Testis (tissue), 5 donors: ENCODE measurements at places on chromosomes 13 and 19. TPM values are rescaled to one million over a fixed set of nuclear protein-coding genes. Genes with fewer than 3 reads are reported as not detected.

DNA sequence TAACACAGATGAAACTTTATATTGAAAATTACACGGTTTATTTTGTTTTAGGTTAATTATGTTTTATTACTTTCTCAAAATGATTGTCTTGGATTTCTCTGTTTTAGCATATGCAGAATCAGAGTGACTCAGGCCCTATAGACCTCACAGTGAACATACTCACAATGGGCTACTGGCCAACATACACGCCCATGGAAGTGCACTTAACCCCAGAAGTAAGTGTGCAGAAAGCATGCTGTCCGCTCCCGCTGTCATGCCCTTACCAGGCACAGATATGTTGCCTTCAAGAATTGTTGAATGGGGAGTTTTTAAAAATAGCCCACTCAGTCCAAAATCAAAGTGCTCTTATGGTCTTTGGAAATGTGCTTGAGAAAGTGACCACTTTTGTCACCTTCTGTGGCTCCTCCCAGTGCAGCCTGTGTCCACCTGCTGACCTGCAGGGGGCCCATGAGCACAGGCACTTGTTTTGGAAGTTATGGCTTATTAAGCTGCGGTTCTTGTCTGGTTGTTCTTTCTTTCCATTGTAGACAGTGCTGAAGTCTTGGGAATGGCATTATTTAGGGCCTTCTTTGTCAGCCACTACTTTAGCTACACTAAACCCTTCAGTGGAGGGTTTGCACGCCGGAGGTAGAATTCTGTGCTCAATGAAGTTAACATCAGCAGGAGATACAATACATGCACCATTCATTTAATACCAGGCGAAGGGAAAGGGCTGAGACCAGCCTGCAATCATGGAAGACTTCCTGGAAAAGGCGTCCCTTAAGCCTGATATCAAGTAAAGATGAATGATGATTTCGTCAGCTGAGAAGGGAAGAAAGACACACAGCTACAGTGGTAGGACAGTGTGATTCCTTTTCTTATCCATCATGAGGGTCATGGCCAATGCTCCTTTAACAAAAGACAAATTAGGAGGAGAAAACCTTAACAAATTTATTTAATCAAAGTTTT lies 36.7 kb downstream of the CUL4A start:
- DNase-seq: no peak

DNA sequence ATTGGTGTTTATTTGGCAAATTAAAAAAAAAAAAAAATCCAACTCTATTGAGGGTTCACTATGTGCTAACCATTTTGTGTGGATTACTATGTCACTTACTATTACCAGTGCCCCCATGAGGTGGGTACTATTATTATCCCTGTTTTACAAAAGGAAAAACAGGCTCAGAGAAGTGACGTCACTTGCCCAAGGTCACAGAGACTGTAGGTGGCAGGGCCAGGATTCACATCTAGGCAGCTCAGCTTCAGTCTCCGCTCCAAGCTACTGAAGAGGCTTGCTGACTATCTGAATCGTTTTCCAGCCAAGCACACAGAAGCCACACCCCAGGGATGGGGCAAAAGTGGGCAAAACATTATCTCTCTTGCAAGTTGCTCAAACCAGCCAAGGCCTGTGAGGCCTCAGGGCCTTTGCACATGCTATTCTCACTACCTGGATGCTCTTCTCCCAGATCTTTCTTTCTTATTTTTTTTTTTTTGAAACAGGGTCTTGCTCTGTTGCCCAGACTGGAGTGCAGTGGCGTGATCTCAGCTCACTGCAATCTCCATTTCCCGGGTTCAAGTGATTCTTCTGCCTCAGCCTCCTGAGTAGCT lies 4.8 kb upstream of the ANGPTL8 start:
- no peak for DNase-seq

DNA sequence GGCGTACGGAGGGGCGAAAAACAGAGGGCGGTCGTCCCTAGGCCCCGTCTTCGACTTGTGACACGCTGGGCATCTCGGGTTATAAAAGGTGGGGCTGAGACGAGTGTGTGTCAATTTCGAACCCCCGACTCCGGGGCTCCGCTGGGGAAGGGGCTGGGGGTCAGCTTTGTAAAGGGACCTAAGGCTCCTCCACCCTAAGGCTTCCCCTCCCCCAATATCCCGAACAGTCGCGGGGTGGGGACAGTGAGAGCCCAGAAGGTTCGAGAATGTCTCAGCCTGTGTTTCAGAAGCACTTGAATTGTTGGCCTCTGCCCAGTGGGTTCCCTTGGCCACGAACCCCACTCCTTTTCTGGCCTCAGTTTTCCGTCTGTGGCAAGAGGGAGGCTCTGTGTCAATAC lies 450 bp downstream of the SELENOW start:
- no peak for DNase-seq

DNA sequence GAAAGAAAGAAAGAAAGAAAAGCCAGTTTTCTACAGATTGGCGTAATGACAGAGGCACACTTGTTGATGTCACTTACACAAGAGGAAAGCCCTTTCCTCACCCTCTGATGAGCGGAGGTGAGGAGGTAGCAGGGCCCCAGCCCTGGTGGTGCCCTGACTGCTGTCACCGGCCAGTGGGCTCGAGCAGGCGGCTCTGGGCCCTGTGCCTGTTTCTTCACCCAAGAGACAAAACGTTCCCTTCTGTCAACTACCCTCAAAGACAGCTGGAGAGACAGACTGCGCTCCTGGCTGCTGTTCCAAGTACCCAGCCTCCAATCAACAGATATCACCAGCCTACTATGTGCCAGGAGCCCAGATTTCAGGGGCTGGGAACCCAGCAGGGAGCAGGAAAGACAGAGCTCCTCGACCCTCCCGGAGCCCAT lies 10.1 kb downstream of the EPS15L1 start:
- no peak for DNase-seq

- no peak for DNase-seq
Measured at GRCh38 chr13:47549219-47549752, 451.8 kb downstream of the SUCLA2 start.

Gene C19orf81
- 11.7 TPM for polyA plus RNA-seq

Gene MISP3
- 0.76 TPM for polyA plus RNA-seq

Gene HNRNPL
- polyA plus RNA-seq: 307 TPM

- DNase-seq: no peak
Measured at GRCh38 chr19:2726160-2726855, 5.1 kb upstream of the DIRAS1 start.

Gene PNMA8B
- 1.6 TPM for polyA plus RNA-seq

DNA sequence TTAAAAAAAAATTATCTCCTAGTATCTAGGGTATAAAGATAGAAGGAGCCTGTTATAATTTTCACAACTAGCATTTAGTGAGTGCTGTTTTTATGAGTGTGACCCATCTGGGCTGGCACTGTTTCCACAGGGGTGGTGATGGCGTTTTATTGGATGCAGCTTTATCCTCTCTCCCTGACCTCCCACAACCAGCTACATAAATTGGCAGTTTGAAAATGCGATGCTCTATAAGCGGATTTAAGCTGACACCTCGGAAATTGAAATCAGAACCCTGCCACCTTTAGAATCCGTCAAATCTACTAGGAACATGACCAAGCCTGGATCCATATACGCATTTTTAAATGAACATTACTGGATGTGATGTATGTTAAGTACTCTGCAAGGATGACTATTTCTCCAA lies 44.9 kb downstream of the MYO16 start:
- DNase-seq: no peak

- DNase-seq: no peak
Measured at GRCh38 chr13:89401264-89401675, 1730.1 kb downstream of the SLITRK5 start.

GRCh38 chr13:72397265-72397664 lies 330.2 kb downstream of the MZT1 start:
- no peak for DNase-seq

GRCh38 chr13:112487127-112487517 lies 100.8 kb downstream of the TUBGCP3 start:
- DNase-seq: no peak

DNA sequence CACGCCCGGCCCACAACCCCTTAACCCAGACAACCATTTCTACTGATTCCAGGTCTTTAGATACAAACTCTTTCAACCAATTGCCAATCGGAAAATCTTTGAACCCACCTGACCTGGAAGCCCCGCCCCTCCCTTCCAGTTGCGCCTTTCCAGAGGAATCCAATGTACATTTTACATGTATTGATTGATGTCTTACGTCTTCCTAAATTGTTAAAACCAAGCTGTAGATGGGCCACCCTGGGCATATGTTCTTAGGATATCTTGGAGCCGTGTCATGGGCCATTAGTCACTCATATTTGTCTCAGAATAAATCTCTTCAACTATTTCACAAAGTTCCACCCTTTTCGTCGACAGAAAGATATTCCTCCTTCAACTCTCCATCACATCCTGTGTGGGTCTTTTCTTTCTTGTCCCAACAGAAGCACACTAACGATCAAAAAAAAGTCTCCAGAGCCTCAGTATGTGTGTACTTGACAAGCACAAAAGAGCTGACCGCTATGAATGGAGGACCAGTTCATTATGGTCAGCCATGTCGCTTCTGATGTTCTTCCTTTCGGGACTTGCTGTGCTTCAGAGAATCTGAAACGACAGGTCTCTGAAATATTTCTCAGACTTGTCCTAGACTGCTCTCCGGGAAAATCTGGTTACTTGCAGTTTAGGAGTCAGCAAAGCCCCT lies 601 bp upstream of the ZNF749 start:
- DNase-seq: no peak

GRCh38 chr13:27264181-27264580 lies 6.4 kb upstream of the RASL11A start:
- no peak for DNase-seq

DNA sequence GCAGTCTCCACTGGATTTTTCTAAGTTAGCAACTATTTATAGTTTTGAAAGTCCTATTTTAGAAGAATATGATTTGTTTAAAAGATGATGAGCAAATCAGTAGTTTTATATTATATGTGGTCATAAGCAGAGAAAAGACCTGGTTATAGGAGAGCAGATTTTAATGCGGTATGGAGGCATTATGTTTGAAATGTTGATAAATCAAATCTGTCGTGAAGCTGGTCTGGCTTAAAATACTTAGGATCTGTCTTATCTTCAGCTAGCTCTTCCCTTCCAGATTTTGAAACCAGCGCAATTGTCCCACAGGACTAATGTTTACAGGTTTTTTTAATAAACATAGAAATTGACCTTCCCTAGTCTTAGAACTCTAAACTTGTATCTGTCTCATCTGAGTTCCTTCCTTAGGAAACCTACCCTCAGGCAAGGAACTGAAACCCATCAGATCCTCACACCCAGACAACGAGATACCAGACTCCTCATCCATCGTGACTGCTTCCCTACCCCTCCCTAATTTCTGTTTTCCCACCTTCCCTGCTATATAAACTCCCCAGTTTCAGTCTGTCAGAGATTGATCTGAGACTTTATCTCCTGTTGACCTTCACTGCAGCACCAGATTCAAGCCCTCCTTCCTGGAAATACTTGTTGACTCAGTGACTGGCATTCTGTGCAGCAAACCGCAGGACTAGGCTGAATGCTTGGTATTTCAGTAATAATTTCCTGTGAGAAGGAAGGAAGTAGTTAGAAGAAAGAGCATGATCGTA lies 37.8 kb upstream of the CXCL17 start:
- no peak for DNase-seq

DNA sequence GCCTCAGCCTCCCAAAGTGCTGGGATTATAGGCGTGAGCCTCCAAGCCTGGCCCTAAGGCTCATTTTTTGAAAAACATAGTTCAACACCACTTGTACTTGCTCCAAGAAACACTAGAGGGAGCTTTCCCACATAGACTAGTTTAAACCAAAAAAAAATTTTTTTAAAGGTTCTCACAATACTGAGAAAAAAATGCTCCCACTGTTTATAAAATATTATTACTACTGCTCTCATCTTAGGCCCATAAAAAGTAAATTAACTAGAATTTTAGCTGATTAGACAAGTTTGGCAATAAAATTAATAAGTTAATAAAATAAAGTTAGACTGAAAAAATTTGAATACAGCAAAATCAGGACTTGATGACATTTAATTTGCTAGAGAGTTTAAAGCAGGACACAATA lies 109.5 kb downstream of the TBC1D4 start:
- DNase-seq: no peak

Gene LILRA2
- polyA plus RNA-seq: 2.6 TPM
